Muscle of back (tissue), 13 donors: ENCODE measurements at places on chromosomes 4 and X. TPM values are rescaled to one million over a fixed set of nuclear protein-coding genes. Genes with fewer than 3 reads are reported as not detected.

GRCh38 chr4:134085496-134085895 is 116.1 kb downstream of the PABPC4L start:
- no peak for DNase-seq

- no peak for DNase-seq
Measured at GRCh38 chrX:108516184-108516583, 76.5 kb downstream of the COL4A5 start.

GRCh38 chrX:143536176-143536575 is 18.9 kb upstream of the SPANXN3 start:
- peak; percentile 7 for DNase-seq

DNA sequence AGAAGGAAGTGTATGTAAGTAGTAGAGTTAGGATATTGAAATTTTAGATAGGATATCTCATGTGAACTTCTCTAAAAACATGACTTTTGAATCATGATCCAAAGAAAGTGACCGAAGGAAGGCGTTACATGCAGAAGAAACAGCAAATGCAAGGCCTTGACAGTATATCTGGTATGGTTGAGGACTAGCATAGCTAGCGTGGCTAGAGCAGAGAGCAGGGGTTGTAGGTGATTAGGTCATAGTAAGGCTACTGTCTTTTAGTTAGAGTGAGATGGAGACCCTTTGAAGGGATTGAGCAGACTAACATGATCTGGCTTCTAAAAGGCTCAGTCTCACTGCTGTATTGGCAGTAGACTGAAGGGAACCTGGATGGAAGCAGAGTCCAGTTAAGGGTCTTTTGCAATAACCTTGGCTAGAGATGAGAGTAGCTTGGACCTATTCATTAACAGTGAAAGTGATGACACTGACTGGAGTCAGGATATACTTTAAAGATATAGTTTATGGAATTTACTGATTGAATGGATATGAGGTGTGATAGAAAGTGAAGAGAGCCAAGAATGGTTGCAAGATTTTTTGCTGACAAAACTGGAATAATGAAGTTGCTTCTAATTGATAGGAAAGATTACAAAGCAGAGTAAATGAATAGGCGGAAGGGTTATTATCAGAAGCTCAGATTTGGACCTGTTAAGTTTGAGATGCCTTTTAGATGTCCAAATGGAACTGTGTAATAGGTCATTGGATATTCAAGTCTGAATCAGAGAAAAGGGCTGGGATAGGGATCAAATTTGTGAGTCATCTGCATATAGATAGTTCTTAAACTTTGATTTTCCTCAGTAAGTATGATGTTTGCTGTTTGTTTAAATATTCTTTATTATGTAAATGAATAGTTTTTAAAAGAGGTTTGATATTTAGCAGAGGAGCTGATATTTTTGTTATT is 59.8 kb downstream of the MRPL1 start:
- no peak for DNase-seq

- peak; percentile 42 for DNase-seq
Measured at GRCh38 chr4:2393353-2394270, 24.8 kb downstream of the ZFYVE28 start.

GRCh38 chrX:78102091-78102490 is 2.0 kb upstream of the PGK1 start:
- no peak for DNase-seq

DNA sequence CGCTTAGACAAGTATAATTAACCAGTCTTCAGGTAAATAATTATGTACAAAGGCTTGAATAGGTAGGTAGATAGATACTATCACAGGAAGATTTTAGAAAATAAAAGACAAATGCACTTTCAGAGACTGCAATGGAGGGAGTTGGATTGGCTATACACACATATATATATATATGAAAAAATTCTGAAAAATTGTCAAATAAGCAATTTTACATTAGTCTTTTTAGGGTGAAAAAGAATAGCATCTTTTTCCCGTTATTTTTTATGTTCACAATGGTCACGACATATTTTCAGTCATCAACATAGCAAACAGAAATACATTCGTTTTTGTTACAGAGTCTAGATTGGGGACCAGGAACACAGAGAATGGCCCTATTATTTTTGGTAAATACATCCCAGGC is 385.9 kb upstream of the ACTRT1 start:
- no peak for DNase-seq

DNA sequence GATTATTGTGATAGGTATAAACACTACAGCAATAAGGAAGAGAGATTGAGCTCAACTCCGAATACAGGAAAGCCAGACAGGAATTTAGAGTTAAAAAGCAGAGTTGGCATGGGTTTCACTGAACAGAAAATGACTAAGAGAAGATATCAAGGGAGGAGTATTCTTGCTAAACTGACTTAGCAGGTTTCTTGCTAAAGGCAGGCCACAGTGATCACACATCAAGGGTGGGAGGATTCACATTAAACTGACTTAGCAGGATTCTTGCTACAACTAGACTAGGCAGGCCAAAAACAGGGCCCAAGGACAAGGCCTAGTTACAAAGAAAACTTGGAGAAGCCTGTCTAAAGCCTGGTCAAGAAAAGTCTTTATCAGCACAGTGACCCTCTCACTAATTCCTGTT is 195.1 kb downstream of the MAGEB5 start:
- DNase-seq: no peak

- DNase-seq: peak; percentile 11
Measured at GRCh38 chrX:23845351-23845817, 62.4 kb downstream of the APOO start.

- no peak for DNase-seq
Measured at GRCh38 chr4:76751612-76752343, 146.2 kb downstream of the SOWAHB start.

GRCh38 chr4:152784490-152785350 is 5.0 kb downstream of the ARFIP1 start:
- peak; percentile 55 for DNase-seq

DNA sequence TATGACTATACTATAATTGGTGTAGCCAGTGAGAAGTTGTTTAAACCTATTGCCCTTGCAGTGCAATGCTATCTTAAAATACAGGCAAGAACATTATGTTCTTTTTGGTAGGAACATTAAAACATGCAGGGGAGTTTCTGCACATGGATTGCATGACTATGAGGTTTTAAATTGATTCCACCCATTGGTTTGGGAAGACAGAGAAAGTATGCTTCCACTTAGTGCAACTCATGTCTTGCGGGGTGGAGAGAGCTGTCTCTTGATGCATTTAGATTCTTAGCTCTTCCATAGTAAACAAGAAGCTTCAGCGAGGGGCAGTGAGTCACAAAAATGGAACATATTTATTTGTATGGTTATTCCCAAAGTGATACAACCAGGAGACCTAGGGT is 39.5 kb upstream of the RASL11B start:
- no peak for DNase-seq

GRCh38 chr4:145520172-145520571 is 38.5 kb downstream of the SMAD1 start:
- DNase-seq: no peak

DNA sequence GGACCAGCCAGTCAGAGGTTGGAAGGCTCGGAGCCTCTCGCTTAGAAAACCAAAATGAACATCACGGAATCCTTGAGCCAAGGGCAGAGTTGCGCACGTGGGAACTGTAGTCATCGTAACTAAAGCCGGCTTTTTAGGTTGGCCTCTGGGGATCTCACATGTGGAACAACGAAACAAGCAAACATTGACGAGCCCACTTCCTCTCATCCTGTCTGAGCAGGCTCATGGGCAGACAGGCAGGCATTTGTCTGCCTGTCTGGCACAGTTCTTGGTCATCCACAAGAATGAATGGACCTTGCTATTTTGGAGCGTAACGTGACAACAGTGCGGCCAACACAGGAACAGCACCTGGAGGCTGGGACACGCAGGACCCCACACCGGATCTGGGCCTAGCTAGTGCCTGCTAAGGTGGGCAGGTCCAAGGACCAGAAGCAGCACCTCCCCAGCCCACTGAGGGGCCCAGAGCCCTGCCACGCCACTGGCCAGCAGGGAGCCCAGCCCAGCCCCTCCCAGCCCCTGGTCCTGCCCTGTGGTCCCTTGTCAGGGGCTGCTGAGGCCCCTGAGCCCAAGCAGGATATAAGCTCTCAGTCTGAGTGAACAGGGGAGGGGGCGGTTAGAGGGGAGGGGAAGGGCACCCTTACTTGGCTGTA is 9.2 kb upstream of the TREX2 start:
- DNase-seq: no peak

GRCh38 chrX:137684591-137684990 is 118.7 kb downstream of the ZIC3 start:
- no peak for DNase-seq

- no peak for DNase-seq
Measured at GRCh38 chr4:33709247-33709646, 2535.1 kb downstream of the ARAP2 start.

- no peak for DNase-seq
Measured at GRCh38 chr4:94653095-94653649, 104.6 kb upstream of the BMPR1B start.

The POF1B gene
- 0.04 TPM for polyA plus RNA-seq

The FGG gene
- polyA plus RNA-seq: 0.31 TPM

The PAGE1 gene
- not detected for polyA plus RNA-seq

The TRO gene
- polyA plus RNA-seq: 127 TPM

The PYURF gene
- 72.2 TPM for polyA plus RNA-seq

The MAOA gene
- polyA plus RNA-seq: 1.1 TPM

The GPR34 gene
- polyA plus RNA-seq: 10.8 TPM

The TRIM60 gene
- not detected for polyA plus RNA-seq

The AWAT2 gene
- not detected for polyA plus RNA-seq

The ZMAT1 gene
- polyA plus RNA-seq: 7.5 TPM
